ENCODE measurements at places on chromosomes 5 and 9.

DNA sequence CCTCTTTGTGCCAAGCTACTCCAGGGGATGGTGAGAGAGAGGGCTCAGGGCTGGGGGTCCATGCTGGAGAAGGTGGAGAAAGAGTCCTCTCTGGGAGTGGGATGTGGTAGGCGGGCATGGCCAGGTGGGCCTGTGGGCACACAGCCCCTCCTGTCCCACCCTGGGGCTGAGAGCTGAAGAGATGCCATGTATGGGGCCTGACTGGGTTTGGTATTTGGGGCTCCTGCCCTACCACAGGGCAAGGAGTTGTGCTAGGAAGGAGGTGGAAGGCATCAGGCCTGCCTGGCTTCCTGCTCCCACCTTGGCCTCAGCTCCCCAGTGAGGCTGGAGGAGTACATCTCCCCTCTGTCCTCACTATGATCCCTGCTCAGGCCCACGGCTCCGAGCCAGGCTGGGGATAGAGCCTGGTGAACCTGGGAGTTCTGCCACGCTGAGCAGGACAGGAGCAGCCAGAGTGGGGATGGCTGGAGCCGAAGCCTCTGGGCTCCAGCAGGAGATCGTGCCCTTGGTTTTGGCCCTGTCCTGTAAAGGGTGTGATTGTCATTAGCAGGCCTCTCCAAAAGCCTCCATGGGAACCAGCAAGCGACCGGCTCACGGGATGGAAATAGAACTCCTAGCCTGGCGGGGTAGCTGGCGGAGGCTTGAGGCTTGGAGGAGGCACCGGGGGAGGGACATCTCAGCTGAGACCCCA lies 75.5 kb downstream of the CACNA1B start:
- DNase-seq = no peak

DNA sequence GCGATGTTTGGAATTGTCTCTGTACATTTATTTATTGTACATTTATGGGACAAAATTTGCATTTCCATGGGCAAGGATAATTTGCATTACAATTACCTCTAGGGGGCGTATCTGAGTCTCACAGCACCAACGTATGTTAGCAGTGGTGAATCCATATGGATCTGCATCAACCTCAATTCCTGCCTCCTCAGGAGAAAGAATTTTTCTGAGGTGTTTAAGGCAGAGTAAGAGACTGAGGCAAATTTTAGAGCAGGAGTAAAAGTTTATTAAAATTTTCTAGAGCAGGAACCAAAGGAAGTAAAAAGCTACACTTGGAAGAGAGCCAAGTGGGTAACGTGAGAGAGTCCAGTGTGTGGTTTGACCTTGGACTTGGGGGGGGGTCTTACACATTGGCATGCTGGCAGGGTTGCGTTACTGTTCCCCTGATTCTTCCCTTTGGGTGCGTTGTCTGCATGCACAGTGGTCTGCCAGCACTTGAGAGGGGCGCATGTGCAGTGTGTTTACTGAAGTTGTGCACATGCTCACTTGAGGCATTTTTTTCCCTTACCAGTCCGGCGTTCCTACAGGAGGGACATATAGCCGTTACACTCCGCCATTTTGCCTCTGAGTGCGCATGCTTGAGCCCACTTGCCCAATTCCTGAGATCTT lies 21.0 kb upstream of the RAB14 start:
- no peak for DNase-seq

- no peak for DNase-seq
Measured at GRCh38 chr9:137465720-137466388, 6.7 kb upstream of the NSMF start.

DNA sequence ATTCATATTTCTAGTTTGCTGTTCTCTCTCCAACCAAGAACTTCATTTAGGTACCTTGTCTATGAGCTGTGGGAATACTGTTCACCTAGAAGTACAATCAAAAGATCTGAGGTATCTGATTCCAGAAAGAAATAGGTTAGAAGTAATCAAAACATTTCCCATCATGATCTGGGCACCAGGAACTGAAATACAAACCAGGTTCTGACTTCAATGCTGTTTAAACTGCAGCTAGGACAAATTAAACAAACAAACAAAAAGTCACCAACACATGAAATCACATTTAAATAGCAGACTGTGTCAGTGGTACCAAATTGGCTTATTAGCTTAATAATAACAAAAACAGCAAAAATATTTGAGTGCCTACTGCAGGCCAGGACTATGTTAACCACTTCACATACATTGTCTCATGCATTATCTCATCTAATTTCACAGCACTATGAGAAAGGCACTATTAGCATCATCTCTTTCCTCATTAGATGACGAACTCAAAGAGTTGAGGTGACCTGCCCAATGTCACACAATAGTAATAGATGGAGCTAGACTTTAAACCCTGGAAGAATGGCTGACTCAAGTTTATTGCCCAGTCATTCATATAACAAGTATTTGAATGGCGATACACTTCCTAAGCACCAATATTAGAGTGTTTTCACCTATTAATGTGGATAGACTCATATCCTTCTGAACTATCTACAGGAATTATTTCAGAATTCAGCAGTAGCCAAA lies 14.5 kb downstream of the PLPP1 start:
- no peak for DNase-seq

GRCh38 chr9:38380230-38380871 lies 12.2 kb upstream of the ALDH1B1 start:
- no peak for DNase-seq

DNA sequence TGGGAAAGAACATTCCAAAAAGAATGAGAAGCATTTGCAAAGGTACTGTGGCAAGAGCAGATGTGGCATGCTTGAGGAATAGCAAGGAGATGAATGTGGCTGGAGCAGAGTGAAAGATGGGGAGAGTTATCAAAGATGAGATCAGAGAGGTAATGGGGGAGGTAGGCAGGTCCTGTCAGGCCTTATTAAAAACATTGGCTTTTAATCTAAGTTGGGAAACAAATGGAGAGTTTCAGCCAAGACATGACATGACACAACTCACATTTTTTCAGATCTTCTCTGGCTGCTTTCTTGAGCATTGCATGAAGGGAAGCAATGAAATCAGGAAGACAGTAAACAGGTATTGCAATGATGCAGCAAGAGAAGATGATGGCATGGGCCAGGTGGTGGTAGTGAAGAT lies 120.3 kb downstream of the MUSK start:
- no peak for DNase-seq

GRCh38 chr9:114894609-114895433 lies 35.6 kb downstream of the TNFSF8 start:
- no peak for DNase-seq

- DNase-seq = no peak
Measured at GRCh38 chr9:14168381-14168780, 145.6 kb downstream of the NFIB start.

All from hypothalamus (tissue), 51 donors.